Activated CD8-positive, alpha-beta memory T cell treated with anti-CD3 and anti-CD28 coated beads for 48 hours (primary cell): ENCODE measurements at places on chromosomes 16 and 17.

DNA sequence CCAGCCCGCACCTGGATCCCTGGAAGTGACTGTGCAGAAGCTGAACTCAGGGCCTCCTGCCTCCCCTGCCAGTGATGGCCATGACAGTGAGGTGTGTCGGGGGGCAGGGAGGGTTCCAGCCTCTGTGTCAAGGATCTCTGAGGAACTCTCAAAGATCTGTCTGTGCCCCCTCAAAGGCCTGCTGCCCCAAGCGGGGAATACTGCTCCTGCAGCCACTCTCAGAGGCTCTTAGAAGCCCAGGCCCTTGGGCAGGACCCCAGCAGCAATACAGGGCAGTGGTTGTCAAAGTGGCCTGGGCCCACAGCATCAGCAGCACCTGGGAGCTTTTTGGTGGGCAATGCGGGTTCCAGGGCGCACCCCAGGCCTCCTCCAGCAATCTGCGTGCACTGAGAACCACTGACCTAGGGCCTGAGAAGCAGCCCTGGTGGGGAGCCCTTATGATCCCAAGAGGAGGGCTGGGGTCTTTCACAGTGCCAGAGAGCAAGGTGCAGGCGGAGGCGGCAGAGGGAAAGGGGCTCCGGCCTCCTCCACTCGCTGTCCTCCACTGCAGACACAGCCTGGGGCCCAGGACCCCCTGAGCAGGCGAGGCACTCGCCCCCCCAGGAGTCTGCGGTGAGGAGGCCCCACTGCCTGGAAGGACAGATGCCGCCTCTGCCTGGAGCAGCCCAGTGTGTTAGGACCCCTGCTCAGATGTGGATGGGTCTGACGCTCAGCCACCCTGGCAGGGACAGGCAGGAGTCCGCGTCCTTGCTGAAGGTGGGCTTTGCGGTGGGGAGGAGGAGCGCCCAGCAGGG is 42.1 kb downstream of the ENGASE start:
- no peak for DNase-seq

GRCh38 chr16:14310519-14310991 is 239.4 kb downstream of the MRTFB start:
- DNase-seq: no peak

DNA sequence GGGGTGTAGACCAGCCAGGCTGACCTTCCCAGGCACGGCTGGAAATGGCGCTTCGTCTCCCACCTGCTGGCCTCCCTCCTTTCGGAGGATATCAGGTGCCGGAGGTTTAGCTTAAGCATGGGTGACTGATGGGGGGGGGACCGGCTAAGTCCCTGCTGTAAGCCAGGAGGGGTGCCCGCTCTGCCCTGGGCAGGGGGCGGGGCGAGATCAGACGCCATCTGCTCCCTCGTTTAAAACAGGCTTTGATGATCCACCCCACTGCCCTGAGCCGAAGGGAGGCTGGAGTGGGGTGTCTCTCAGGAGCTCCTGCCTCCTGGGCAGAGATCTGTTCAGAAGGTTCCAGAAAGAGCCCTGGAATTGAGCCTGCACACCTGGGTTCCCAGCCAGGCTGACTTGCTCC is 26.0 kb downstream of the C16orf74 start:
- DNase-seq: no peak

GRCh38 chr17:33243732-33244131 is 49.4 kb downstream of the ASIC2 start:
- DNase-seq: no peak

DNA sequence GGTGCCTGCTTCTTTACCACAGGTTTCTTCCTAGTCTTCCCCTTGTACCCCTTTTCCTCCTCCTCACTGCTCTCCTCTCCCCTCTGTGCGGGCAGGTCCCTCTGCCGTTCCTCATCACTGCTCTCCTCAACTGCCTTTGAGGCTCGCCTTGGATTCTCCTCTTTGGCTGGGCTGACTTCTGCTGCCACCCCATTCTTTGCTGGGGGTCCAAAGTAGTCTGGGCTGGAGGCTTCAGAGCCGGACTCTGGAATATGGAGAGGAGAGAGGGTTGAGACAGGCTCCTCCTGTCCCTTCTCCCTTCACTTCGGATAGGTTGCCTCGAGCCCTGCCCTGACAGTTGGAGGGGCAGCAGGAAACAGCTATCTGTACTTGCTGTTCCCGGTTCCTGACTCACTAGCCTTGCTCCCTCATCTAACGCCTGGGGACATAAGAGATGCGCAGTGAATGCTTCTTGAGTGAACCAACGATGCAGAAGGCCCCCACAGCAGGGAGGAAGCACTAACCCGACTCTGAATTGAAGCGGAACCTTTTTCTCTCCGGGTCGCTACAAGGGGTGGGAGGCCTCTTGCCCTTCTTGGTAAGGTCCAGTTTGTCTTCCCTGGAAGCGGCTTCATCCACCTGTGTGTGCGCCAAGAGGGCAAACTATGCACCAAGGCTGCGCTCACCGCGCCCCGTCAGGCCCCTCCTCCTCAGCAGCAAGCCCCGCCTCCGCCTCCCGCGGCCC is 655 bp downstream of the HIRIP3 start:
- no peak for DNase-seq

GRCh38 chr17:79844869-79845600 is 5.8 kb upstream of the CBX4 start:
- no peak for DNase-seq

DNA sequence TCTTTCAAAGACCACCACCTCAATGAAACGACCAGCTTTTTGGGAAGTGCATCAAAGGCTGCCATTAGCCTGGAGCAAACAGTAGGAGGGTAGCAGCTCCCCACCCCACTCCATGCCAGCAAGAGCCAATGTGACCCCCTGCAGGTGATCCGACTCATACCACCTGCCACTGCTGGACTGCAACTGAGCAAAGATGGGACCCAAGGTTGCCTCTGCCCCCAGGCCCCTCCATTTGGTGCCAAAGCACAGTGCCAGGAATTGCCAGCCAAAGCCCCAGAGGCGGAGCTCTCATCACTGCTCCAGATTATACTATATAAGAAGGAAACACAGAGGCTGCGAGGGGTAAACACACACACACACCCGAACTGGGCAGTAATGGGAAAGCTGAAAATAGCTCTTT is 8.3 kb downstream of the PITPNM3 start:
- DNase-seq: no peak

DNA sequence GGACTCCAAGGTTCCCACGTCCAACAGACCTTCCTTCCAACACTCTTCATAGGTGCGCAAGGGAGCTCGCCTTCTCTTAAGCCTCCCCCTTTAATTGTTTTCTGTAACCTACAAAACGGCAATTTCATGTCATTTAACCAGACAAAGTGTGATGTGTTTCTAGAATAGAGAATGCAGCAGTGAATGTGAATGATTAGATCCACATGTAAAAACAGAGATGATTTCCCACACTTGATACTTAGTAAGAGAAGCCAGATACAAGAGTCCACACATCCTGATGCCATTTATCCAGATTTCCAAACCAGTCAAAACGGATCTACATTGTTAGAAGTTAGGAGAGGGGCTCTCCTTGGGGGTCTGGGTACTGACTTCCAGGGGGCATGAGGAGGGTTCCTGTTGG is 89.3 kb downstream of the IRF8 start:
- no peak for DNase-seq
